Osteoblast (primary cell): ENCODE measurements at places on chromosomes 1 and 21. TPM values are rescaled to one million over a fixed set of nuclear protein-coding genes. Genes with fewer than 3 reads are reported as not detected.
A peak's percentile ranks its signal among the peaks of the same experiment; 100 is the strongest.

DNA sequence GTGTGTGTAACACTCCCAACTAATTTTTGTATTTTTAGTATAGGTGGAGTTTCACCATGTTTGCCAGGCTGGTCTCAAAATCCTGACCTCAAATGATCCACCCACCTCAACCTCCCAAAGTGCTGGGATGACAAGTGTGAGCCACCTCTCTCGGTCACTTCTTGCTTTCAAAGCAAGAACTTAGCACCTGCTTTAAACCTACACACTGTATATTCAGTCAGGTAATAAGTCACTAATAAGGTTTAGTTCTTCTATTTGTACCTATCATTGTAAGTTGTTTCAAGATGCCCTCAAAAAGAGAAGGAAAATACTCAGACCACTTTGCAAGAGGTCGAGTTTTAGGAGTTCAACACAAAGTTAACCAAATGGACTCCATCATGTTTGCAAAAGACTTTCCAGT, 431.3 kb downstream of the MRPL39 start:
- H3K4me3 ChIP-seq: no peak overlapping the region
- H3K27me3 ChIP-seq: no peaks in the 10 kb centered on the region
- DNase-seq: no peak
- no peak overlapping the region for H3K27ac ChIP-seq
- H3K36me3 ChIP-seq: no peaks in the 10 kb centered on the region

DNA sequence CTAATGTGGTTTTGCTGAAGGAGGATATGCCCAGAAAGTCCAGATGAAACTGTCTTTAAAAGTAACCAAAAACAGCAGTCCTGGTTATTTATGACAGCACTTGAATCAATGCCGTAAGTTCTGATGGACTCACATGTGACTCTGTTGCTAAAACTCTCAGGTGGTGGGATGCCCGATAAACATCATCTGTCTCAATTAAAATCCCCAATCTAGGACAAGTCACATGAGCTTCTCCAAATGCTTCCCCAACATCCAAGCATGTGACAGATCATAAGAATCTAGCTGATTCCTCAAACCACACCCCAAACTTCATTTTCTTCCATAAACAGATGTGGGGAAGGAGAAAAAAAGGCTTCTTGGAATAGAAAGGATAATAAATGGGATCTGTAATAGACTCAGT, 786 bp upstream of the CTSK start:
- H3K27me3 ChIP-seq: no peaks in the 10 kb centered on the region
- peaks cover 40% of the 10 kb centered on the region for H3K36me3 ChIP-seq
- peaks cover 41% of the 10 kb centered on the region for H3K4me1 ChIP-seq
- H3K4me3 ChIP-seq: peak overlapping the region; percentile 69
- H3K27ac ChIP-seq: peak overlapping the region; percentile 15

GRCh38 chr1:242870966-242871365, 346.5 kb upstream of the PLD5 start:
- no peaks in the 10 kb centered on the region for H3K27me3 ChIP-seq
- no peaks in the 10 kb centered on the region for H3K4me1 ChIP-seq
- no peaks in the 10 kb centered on the region for H3K36me3 ChIP-seq
- H3K27ac ChIP-seq: no peak overlapping the region
- H3K4me3 ChIP-seq: no peak overlapping the region

The L1TD1 gene
- 0.29 TPM in 1 of 2 replicates, not detected in the other for total RNA-seq

GRCh38 chr1:15152318-15153183, 996 bp upstream of the TMEM51 start:
- H3K27me3 ChIP-seq: peaks cover 16% of the 10 kb centered on the region
- peaks cover 13% of the 10 kb centered on the region for H3K4me1 ChIP-seq
- no peaks in the 10 kb centered on the region for H3K36me3 ChIP-seq
- peak overlapping the region; percentile 23 for H3K27ac ChIP-seq
- peak overlapping the region; percentile 74 for H3K4me3 ChIP-seq

DNA sequence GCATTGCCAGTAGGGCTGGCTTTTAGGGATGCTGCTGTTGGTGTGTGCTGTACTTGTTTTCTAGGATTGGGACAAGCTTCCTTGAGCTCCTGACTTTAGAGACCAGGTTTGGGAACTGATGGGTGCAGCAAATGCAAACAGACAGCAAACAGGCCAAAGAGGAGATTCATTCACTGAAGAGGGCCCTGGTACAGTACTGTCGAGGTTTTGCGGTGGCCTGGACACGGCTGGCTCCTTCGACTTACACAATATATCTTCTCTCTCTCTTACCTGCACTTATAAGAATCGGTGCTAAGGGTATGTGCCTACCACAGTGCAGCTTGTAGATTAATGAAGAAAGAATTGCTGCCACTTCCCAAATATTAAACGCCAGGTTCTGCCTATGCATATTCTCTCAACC, 44.6 kb downstream of the ATP1A1 start:
- DNase-seq: no peak
- H3K4me3 ChIP-seq: peak overlapping the region; percentile 88
- H3K27ac ChIP-seq: peak overlapping the region; percentile 68
- H3K4me1 ChIP-seq: peaks cover 12% of the 10 kb centered on the region

DNA sequence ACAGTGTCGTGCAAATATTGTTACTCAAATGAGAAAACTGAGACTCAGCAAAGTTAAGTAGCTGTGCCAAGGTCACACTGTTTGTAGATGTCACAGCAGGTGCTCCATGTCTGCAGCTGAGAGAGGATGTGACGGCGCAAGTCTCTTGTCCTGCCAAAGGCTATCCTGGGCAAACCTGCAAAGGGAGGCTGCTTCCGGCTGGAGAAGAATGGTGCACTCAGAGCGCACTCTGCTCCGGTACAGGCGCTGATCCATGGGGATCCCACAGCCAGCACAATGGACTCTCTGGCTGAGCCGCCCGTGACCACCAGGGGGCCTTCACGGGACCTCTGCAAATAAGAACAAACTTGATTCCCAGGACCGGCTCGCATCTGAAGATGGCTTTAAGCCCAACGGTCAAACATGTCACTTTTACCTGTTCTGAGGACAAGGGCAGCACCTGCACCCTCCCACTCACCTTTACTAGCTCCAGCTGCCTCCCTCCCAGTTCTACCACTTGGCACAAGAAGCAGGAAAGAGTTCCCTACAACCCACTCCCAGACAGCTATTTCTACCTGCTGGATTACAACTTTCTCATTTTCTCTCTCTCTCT, 21.9 kb downstream of the RD3 start:
- no peak overlapping the region for H3K4me3 ChIP-seq
- no peak overlapping the region for H3K27ac ChIP-seq
- peak; percentile 88 for DNase-seq
- peaks cover 42% of the 10 kb centered on the region for H3K27me3 ChIP-seq
- H3K36me3 ChIP-seq: no peaks in the 10 kb centered on the region

GRCh38 chr1:78370779-78371482, 119.8 kb upstream of the PTGFR start:
- H3K36me3 ChIP-seq: no peaks in the 10 kb centered on the region
- H3K27ac ChIP-seq: peak overlapping the region; percentile 63
- H3K27me3 ChIP-seq: no peaks in the 10 kb centered on the region
- H3K4me1 ChIP-seq: peaks cover 22% of the 10 kb centered on the region

DNA sequence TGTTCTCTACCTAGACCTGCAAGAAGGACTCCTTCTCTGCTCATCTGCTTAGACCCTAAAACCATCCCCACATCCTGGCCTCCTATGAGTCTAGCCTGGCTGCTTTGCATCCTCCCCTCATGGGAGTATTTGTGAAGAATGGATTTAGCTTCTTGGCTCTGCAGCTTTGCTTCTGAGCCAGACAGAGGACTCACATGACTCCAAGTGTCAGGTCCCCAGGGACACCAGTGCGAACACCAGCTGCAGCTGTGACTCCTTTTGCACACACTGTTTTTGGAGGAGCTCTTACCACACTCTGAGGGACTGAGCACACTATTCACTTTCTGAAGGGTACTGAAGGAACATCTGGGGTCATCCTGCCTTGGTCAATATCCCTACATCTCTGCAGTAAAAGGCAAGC, 131.8 kb upstream of the SGIP1 start:
- H3K27ac ChIP-seq: no peak overlapping the region
- no peaks in the 10 kb centered on the region for H3K36me3 ChIP-seq
- no peaks in the 10 kb centered on the region for H3K27me3 ChIP-seq
- H3K4me3 ChIP-seq: no peak overlapping the region
- peaks cover 18% of the 10 kb centered on the region for H3K4me1 ChIP-seq

DNA sequence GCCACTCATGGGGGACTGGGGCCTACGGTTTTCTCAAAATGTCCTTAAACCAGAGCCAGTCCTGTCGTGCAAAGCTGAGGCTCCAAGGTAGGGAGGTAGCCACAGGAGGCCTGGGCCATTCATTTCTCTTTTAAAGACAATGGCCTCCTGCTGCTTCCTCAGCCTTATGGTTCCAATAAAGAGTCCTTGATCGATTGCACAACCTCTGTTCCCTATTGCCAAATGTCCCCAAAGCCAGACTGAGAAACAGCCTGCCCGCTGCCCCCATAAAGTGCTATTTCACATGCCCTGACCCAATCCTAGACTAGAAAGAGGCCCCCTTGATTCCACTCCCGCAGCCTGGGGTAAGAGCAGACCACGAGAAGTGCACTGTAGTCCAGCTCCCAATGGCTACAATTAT, 166.7 kb downstream of the CLIC6 start:
- peaks cover 41% of the 10 kb centered on the region for H3K4me1 ChIP-seq
- H3K4me3 ChIP-seq: no peak overlapping the region
- peak overlapping the region; percentile 88 for H3K27ac ChIP-seq

DNA sequence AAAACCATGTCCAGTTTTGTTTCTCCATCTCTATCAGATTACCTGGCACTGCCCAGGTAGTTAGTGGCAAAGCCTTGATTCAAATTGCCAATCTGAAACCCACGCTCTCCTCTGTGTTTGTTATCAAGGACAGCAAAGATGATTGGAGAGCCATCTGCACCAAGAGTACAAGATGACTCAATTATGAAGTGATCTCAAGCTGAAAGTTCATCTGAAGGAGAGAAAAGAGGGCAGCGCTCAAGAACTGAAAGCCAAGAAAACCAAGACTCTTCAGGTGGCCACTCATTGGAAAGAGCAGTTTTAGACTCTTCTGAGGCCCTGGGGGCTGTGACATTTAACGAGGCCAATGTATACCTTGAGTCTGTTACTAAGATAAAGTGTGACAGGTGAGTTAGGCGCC, 13.8 kb downstream of the RXRG start:
- H3K27ac ChIP-seq: no peak overlapping the region
- no peaks in the 10 kb centered on the region for H3K36me3 ChIP-seq
- H3K4me3 ChIP-seq: no peak overlapping the region
- H3K27me3 ChIP-seq: no peaks in the 10 kb centered on the region

- peaks cover 3% of the 10 kb centered on the region for H3K27me3 ChIP-seq
- DNase-seq: no peak
- H3K27ac ChIP-seq: no peak overlapping the region
- H3K4me3 ChIP-seq: no peak overlapping the region
- H3K36me3 ChIP-seq: no peaks in the 10 kb centered on the region
- no peaks in the 10 kb centered on the region for H3K4me1 ChIP-seq
These were observed 30.5 kb upstream of the SCMH1 start for GRCh38 chr1:41272601-41273000.
